Skin of body (tissue), 3 donors: ENCODE measurements at places on chromosomes 5 and 9.

DNA sequence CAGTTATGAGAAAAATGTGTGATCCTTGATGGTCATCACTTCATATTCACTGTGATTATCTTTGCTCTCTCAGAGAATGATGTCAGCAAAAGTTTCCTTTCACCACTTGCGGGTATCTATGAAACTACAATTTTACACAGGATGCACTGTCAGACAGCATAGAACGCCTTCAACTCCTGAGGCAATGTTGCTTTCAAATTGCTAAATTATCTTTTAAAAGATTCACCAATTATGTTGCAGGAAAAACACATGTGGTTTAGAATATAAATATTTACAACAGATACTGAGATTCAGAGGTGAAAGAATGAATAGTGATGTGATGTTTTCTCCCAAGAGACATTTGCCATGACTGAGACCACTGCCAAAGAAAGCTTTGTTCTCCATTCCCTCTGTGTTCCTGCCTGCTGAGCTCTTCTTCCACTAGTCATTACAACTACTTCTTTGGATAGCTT, 879.8 kb upstream of the DMAC1 start:
- no peak for DNase-seq

- DNase-seq, result no peak
These were observed 3.0 kb upstream of the CDX1 start for GRCh38 chr5:150163547-150164059.

- DNase-seq, result peak; percentile 32
These were observed 18.5 kb upstream of the GNE start for GRCh38 chr9:36276781-36277181.

- DNase-seq, result no peak
These were observed 1077.4 kb upstream of the ARRDC3 start for GRCh38 chr5:92460505-92460904.

- DNase-seq, result no peak
These were observed 1.8 kb downstream of the CAVIN4 start for GRCh38 chr9:100579665-100580064.

DNA sequence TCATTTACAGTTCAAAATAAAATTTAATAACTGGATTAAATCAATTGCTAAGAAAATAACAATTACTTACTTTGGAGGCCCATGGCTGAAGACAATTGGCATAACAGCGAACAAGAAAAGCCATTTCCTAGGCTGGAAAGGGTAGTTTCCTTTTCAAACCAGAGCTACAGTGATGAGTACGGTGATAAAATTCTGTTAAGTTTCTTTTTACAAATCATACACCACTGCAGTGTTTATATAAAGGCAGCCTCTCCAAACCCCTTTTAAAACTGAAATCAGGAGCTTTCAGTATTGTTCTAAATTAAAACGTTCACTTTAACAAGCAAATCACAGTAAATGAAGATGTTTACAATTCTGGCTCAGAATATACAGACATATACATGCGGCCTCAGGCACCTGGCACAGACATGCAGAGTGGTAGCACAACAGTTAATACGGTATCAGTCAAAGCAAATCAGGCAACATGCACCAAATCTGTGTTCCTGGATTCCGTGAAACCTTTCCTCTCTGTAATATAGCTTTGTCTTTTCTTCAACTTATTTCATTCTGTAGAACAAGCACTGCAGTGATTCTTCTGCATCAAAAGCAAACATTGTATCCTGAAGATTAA, 102.9 kb downstream of the RAPGEF6 start:
- no peak for DNase-seq

- DNase-seq, result no peak
These were observed 457.5 kb downstream of the TAF11L14 start for GRCh38 chr5:18091758-18092157.

DNA sequence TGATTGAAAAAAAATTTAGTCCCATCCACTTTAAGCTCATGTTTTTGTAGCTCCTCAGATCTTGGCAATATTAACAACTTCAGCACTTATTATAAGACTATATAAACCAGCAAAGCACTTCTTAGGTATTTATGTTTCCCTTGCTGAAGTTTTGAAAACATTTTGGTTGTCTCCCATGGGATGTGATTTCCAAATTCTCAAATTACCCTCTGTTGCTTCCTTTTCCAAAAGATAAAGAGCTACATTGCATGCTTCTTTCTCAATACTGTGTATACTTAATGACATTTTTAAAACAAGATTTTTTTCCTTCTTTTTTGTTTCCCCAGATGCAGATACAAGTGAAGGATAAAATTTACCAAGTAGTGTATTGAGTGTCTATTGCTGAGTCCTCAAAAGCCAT, 567.1 kb downstream of the CSNK1G3 start:
- no peak for DNase-seq

- DNase-seq, result no peak
These were observed 20.3 kb downstream of the C9orf153 start for GRCh38 chr9:86238861-86239770.

DNA sequence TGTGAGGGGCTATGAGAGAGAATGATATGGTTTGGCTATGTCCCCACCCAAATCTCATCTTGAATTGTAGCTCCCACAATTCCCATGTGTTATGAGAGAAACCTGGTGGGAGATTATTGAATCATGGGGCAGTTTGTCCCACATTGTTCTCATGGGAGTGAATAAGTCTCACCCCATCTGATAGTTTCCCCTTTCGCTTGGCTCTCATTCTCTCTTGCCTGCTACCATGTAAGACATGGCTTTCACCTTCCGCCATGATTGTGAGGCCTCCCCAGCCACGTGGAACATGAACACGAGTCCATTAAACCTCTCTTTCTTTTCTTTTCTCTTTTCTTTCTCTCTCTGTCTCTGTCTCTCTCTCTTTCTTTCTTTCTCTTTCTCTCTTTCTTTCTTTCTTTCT, 743.4 kb upstream of the CTNND2 start:
- no peak for DNase-seq

DNA sequence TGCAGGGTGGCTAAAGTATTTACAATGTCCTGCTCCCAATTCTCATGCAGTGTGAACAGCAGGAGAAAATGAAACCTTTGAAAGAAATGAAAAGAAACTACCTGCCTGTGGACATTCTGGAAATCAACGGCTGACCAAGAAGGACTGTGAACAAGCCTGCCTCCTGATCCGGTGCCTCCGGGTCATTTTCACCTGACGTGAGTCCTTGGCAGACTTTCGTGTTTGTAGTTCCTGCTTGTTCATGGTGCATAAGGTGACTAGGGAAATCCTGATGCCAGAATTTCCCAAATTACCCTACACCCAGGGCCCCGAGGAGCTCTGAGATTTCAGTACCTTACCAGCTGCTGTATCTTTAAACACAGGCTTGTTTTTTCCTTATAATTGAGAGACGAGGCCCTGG, 317.5 kb downstream of the TLE1 start:
- DNase-seq, result no peak

DNA sequence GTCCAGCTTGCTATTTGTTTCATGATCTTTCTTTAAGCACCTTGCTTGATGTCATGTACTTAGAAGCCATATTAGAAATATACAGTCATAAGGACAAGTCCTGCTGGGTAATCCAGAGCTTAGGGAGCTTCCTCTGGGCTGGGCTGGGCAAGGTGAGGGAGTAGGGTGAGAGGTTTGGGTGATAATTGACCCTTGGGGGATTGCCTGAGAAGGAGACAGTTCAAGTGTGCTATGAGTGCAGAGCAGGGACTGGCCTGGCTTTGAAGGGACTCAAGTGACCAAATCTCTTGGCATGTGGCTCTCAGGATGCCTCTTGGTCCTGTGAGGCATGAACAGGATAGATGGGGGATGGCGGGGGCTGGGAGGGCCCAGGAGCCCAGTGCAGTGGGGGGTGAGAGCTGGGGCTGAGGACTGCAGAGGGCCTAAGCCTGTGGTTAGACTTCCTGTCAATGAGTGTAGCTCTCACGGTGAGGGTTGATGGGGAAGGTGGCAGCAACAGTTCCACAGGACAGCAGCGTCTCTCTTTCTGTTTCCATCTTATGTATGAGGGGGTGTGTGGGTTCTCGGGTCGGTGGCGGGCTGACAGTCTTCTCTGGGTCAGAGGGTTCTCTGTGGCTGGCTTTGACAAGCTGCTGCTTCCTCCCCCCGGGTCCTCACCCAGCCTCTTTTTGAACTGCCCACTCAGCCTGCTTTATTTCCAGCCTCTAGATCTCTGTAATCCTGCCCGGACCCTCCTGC, 53.5 kb downstream of the RGS3 start:
- DNase-seq, result no peak

DNA sequence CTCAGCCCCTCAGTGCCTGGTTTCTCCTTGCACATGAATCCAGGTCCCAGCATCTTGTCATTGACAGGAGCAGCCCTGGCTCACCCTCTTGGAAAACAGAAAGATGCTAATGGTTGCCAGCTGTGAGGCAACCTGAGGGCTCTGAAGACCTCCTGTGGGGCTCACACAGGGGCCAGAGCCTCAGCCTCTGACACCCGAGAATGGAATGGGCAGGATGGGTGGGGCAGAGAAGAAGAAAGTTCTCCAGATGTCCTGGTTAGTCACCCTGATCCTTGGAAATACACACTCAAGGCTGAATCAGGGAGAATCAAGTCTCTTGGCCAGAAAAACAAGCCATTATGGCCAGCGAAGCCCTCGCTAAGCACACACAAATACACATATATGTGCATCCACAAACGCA, 32.3 kb upstream of the SPATA31E1 start:
- no peak for DNase-seq

DNA sequence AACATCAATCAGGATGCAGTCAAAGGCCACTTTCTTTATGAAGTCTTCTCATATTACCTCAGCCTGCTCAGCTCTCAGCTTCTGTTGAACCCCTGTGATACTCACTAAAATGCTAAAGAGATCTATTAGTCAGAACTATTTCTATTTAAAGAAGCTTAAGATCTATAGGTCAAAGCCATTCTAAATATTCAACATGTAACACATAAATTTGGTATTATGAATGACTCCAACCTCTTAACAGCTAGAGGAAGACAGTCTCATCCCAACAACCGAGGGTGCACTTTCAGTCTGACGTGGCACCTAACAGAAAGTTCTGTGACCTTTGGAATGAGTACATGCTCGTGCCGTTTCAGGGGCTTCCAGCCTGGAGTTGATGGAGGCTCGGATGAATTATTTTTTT, 301.5 kb upstream of the VLDLR start:
- no peak for DNase-seq

- no peak for DNase-seq
These were observed 98.6 kb upstream of the SLC25A48 start for GRCh38 chr5:135735831-135736230.

DNA sequence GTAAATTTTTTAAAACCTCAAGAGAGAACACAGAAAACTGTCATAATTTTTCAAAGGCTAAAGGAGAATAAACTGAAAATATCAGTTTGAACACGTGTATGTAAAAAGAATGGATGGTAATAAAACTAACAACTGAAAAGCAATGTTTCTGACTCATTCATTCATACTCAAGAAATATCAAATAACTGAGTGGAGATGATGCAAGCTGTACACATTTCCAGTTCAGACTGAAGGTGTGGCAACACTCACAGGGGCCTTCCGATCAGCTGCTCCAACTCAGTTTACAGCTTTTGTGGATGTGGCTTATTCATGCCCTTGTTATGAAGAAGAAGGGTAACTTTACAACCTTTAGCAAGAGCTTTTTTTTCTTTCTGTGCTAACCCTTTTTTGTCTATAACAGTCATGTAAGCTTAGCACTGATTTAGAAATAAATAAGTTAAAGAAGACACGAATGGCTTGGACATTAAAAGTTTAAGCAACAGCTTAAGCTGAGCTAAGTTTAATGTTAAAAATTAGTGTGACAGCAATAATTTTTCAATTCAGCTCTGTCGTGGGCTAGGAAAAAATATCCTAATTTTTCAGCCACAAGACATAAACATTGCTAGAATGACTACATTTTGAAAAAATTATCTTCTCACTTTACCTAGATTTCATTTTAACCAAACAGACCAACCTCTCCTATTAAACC, 453.5 kb downstream of the RAB3C start:
- peak; percentile 64 for DNase-seq

- DNase-seq, result no peak
These were observed 78.4 kb downstream of the TMEM161B start for GRCh38 chr5:88190106-88190834.

DNA sequence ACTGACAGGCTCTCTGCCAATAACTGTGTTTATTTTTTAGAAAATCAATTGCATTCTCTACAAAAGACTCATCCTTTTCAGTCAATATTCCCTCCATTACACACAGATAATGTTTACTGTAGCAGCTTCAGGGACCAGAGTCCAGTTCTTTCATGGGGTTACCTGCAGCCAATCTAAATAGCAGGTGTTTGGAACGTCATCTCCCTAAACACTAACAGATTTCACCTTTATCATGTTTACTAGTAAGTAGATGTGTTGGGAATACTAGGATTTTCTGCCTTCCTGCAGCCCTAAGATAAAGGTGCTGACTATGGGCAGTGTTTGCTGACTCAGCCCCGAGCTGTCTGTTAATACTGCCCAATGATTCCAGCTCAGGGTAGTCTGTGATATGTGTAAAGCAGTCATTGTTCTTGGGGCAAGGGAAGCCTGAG, 447.0 kb downstream of the KIF4B start:
- no peak for DNase-seq

GRCh38 chr5:6026766-6027406, 351.5 kb downstream of the MED10 start:
- DNase-seq, result peak; percentile 21

DNA sequence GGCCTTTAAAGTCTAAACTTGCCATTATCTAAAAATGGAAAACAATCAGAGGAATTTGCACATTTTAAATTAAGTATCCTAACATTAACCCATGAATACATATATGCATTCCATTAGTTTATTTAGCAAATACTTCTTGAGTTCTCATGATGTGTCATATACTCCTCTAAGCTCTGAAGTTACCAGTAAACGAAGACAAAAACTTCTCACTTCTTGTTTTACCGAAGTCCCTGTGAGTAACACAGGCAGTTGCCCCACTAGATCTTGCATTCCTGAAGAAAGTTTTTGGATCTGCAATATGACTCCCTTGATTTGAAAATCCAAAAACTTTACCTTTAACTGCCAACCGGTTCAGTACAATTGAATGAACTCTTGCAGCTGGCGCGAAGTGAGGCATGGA, 439.0 kb upstream of the MPDZ start:
- no peak for DNase-seq

- peak; percentile 34 for DNase-seq
These were observed 47.8 kb upstream of the IER5L start for GRCh38 chr9:129225815-129226214.

DNA sequence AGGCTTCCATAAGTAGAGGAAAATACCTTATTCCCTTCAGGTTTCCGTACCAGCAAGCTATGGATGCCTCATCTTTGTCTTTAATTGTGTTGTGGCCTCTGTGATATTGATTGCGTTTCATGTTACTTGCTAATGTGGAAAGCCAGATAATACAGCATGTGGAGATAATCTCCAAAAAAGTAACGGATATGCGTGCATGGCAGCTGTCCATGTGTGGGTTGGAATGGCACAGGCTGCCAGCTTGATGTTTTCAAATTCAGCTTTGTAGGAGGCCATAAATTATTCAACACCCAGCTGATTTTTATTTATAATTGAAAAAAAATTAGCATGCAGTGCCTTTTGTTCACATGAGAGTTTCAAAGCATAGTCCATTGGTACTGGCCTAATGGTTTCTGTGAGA, 144.9 kb downstream of the GIN1 start:
- DNase-seq, result no peak

- DNase-seq, result no peak
These were observed 1018.3 kb downstream of the CDH12 start for GRCh38 chr5:21834863-21835262.

GRCh38 chr5:145244251-145244650, 590.9 kb downstream of the PRELID2 start:
- DNase-seq, result no peak

GRCh38 chr9:127086771-127087170, 35.7 kb downstream of the ANGPTL2 start:
- no peak for DNase-seq
